HT1080 (cell line): ENCODE measurements at places on chromosomes 4 and X. TPM values are rescaled to one million over a fixed set of nuclear protein-coding genes. Genes with fewer than 3 reads are reported as not detected.

DNA sequence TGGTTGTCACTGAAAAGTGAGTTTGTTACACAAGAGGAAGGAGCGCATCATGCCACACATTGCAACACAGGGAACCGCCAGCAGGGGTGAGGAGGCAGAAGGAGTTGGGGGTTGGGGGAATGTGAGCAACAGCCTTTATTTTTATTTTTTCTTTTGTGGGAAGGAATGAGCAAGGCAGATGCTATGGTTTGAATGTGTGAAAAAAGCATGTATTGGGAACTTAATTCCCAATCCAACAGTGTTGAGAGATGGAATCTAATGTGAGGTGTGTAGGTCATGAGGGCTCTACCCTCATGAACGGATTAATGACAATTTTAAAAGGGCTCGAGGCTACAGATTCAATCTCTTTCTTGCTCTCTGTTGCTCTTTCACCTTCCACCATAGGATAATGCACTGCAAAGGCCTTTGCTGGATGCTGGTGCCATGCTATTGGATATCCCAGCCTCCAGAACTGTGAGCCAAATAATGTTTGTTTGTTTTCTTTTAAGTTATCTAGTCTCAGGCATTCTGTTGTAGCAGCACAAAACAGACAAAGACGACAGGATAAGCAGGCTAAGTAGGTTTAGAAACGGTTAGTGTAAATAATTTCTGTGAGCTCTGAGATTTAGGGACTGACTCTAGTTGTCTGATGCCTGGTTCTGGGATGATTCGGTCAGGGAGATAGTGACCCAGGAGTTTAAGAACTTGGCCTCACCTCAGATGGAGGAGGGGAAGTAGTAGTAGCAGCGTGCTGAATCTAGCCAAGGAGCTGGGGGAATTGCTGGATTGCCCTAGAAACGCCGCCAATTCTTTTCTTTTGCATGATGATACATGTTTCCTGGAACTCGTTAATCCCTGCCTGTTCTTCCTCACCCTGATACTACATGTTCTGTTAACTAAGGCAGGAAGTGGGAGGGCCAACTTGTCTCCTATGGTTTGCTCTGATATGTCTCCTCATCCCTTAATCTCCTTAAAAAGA is 156.6 kb upstream of the CTSO start:
- peak; percentile 15 for DNase-seq

DNA sequence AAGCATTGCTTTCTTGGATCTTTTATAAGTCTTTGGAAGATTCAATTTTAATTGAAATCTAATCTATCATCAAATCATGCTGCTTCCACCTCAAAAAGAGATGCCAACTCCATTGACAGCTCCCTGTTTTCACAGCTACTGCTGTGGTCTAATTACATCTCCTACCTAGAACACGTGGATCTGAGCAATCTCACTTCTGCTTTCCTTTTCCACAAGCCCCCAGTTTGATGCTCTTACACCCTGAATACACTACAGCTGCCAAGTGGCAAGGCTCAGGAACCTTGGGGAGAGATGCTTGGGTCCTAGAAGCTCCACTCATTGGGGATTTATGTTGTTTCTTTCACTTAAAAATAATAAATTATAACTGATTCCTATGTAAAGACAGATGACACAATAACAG is 172.0 kb downstream of the CFAP299 start:
- DNase-seq, result no peak

The USP53 gene
- 16.5 and 18.5 TPM in 2 replicates for total RNA-seq

The DCLK2 gene
- total RNA-seq, result 3.8 and 5.2 TPM in 2 replicates

GRCh38 chrX:50183891-50184290 is 16.9 kb downstream of the AKAP4 start:
- DNase-seq, result no peak

DNA sequence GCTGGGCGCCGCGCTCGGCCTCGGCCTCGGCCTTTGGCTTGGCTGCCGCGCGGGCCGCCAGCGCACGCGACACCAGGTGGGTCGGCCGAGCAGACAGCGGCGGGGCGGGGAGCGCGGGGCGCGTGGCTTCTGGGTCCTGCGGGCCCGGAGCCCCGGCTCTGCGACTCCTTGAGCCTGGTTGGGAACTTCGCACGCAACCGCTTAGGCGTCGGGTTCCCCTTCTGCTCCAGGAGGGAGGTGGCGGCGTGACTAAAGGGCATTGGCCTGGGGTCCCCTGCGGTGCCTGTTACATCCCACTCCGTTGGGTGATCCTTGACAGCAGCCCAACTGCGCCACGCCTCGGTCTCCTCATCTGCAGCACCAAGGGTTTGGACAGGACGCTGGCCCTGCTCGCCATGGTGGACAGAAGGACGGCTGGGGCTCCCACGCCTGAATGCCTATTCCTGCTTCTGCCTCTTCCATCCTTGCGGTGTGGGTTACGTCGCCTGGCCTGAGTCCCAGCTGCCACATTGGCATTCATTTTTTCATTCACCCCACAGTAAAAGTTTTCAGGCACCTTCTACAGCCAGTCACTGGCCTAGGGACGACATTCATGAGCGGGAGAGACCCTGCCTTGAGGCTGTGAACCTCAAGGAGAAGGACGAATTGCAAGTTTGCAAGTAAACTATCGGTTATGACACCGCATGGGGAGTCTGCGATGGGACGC is 631 bp downstream of the EVC start:
- DNase-seq, result peak; percentile 43

The AFF2 gene
- 1.0 and 1.4 TPM in 2 replicates for total RNA-seq

DNA sequence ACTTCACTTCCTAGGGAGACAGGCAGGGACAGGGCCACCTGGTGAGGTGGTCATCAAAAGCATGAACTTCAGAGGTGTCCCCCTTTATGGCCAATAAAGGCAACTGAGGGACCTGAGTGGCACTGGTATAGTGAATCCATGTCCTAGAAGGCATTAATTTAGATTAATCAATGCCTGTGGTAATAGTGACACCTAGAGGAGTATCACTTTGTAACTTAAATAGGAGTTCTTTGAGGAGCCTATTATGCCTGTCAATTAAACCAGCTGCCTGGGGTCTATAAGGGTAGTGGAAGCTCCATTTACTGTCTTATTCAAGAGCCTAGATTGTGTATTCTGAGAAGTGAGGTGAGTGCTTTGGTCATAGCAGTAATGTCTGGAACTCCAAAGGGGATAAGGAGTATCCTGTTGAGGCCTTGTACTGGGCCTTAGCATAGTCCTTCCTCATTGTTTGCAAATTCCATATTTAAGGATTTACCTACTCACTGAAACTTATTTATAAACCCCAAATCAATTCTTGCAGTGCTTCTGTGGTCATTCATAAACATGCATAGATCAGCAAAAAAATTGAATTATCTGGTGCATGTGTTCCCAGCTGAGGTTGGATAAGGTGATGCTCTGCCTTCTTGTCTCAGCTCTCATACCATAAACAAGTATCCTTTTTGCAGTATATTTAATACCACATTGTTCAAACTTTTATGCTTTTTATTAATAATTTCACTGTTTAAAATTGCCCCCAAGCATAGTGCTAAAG is 213.8 kb upstream of the RADX start:
- DNase-seq, result no peak

- DNase-seq, result no peak
These were observed 477.0 kb downstream of the GBA3 start for GRCh38 chr4:23169608-23170311.

- no peak for DNase-seq
These were observed 408.9 kb downstream of the GLUD2 start for GRCh38 chrX:121456315-121456714.

- DNase-seq, result no peak
These were observed 241.8 kb downstream of the GALNTL6 start for GRCh38 chr4:172055046-172055445.

GRCh38 chr4:107714256-107714655 is 5.8 kb downstream of the PAPSS1 start:
- DNase-seq, result no peak

- no peak for DNase-seq
These were observed 54.7 kb downstream of the ATXN3L start for GRCh38 chrX:13265111-13265510.

The AVPR2 gene
- total RNA-seq, result not detected in 2 replicates

DNA sequence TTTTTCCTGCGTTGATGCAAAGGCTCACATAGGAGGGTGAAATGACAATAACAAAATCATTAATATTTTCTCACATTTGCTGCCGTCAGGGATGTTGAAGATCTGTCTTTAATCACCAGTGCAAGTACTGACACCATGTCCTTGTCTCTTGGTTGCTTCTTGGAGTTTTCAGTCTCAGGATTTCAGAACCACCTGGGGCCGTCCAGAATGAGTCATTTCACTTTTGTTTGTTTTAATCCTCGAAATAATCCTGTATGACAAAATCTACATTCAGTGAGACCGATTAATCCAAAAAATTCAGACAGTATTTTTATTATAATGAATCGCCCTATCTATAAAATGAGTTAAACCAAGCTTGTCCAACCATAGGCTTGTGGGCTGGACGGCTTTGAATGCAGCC is 47.2 kb downstream of the NEIL3 start:
- DNase-seq, result no peak

GRCh38 chrX:44152852-44153251 is 179.7 kb upstream of the NDP start:
- DNase-seq, result no peak

The GNL3L gene
- total RNA-seq, result 52.9 and 60.3 TPM in 2 replicates

DNA sequence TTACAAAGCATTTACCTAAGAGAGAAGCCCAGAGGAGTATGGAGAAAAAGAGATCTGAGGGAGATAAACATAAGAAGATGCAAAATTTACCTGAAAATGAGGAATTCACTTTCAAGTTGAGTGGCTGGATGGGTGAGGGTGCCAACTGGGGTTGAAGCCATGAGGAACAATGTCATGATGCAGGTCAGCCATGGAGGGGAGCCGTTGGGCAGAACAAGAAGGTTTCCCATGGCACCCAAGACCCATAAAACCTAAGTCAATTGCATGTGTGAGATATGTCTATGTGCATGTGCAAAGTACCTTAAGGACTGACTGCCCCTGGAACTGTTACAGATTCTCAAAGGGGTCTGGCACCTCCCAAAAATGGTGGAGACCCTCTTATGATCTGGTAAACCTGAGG is 46.6 kb upstream of the PRRG1 start:
- DNase-seq, result peak; percentile 2

- no peak for DNase-seq
These were observed 618.2 kb upstream of the PCDH10 start for GRCh38 chr4:132530861-132531260.

The LNX1 gene
- total RNA-seq, result 0.87 and 1.3 TPM in 2 replicates

GRCh38 chrX:10509397-10509796 is 111.0 kb downstream of the MID1 start:
- DNase-seq, result no peak

The SPANXA1 gene
- 0.23 and 0.34 TPM in 2 replicates for total RNA-seq
